Caco-2 (cell line): ENCODE measurements at places on chromosomes 13 and 19.

DNA sequence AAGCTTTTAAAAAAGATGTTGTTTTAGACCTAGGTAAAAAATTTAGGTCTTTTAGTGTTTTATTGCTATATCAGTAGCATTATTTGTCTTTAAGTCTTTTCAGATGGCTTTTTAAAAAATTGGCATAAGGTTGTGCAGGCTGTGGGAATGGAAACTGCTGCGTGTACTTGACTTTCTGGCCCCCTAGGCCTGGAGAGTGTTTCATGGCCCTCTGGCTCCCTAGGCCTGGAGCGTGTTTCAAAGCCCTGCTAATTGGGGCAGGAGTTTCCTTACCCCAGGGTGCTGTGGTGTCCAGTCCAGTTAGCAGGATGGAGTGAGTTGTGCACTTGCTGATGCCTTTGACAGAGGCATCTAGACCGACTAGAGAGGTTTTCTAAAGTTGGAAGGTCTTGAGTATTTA lies 23.8 kb downstream of the PRAM1 start:
- no peak for DNase-seq

DNA sequence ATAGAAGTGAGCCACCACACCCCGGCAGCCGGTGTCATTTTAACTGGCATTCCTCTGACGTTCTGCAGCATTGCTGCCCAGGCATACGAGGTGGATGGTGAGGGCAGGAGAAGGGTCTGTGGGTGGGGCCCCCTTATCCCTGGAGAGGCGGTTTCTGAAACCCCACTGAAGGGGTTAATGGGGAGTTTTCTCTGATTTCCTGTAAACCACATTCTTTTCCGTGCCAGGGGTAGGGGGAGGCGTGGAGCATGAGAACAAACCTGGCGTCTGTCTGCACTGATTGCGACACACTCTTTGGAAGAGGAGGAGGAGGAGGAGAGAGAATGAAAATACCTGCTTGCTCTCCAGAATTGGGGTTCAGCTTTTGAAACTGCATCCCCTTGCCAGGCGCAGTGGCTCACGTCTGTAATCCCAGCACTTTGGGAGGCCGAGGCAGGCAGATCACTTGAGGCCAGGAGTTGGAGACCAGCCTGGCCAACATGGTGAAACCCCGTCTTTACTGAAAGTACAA lies 2.7 kb upstream of the C3 start:
- DNase-seq: no peak

DNA sequence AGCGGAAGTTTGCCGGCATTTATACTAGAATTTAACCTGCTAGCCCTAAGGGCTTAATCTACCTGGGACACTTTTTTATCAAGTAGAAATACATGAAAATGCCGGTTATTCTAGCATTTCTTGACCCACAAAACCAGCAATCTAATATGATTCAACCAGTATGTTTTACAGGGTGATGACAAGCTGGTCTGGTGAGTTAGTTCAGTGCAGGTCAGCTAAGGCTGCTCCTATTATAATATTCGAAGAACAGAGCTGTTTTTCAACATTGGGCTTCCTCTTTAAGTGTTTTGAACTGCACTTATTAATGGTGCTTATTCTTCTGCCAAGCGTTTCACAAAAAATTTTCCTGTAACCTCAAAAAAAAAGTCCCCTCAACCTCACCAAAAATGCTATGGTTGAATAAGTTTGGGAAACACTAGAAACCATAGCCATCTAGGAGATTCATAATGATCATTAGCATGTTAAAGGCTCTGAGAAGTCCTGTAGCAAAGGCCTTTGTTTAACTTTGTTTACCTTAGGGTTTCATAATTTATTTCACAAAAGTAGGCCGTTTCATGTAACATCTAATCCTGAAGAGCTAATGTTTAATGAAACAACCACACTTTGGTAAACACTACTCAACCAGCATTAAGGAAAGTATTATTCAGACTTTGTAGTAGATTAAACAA lies 526.6 kb downstream of the KLF12 start:
- DNase-seq: no peak

DNA sequence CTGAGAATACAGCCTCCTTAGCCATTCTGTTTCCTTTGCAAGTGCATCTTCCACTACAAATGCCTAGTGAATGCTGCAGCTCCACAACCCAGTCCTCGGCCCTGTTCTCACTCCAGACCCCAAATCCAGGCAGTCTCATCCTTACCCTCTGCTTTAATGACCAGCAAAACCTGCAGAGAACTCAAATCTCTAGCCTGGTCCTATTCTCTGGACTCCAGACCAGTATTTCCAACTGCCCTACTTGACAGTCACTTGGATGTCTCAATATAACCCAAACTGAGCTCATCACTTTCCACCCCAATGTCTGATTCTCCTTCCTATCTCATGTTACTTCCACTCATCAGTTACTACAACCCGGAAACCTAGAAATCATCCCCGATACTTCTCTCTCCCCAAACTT lies 2.6 kb upstream of the EBPL start:
- no peak for DNase-seq

GRCh38 chr19:55252760-55253663 lies 5.8 kb downstream of the PPP6R1 start:
- DNase-seq: no peak

- DNase-seq: no peak
Measured at GRCh38 chr19:54105796-54106195, 3.1 kb downstream of the NDUFA3 start.

DNA sequence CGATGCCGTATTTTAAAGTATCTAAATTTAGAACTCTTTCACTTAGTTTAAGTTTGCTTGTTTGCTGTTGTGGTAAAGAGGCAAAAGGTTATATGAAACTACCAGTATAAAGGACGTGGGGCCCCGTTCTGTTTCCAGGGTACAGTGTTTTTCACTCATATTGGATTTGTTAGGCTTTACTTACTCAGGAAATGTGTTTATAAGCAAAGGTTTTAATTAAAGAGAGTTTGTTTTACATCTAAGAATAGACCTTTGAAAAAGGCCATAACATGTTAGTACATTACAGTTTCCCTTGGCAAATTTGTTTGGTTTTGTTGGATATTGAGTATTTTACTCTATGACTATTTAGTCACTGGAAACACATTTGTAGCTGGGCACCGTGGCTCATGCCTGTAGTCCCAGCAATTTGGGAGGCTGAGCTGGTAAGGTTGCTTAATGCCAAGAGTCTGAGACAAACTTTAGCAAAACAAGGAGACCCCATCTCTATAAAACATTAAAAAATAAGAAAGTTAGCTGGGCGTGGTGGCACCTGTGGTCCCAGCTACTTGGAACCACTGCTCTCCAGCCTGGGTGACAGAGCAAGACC lies 7.1 kb downstream of the DGKH start:
- DNase-seq: no peak

GRCh38 chr13:72851678-72852014 lies 69.7 kb downstream of the PIBF1 start:
- DNase-seq: no peak

DNA sequence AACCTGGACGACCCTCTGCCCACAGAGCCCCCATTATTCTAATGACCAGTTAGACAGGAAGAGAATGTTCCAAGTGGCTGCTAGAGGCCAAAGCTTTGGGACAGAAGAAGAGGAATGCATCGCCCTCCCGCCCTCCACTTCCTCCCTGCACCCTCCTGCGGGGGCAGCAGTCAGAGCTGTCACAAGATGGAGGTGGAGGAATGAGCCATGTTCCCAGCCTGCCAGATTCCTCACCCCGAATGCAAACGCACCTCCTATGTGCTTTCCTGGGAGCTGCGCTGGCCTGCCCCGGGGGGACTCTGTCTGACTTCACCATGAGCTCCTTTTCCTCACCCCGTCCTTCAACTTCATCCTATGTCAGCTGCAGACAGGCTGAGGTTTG lies 1.7 kb downstream of the YJEFN3 start:
- DNase-seq: peak; percentile 32

GRCh38 chr13:83761631-83762030 lies 120.6 kb downstream of the SLITRK1 start:
- no peak for DNase-seq

DNA sequence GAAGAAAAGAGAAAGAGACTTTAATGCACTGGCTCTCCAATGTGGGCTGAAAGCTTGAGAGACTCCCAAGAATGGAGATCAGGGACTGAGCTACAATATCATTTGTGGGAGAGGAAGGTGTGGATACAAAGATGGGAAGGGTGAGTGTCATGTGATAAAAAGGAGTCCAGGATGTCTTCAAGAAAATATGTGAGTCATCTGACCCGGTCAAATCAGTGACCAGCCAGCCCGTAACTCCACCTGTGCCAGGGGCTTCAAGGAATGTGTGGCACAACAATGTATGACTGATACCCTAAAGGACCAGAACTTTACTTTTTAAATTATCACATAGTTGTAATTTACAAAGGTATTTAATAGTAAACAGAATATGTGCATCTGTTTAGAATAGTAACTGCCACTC lies 97.2 kb downstream of the DOCK9 start:
- DNase-seq: no peak

- DNase-seq: no peak
Measured at GRCh38 chr19:21585281-21585890, 80.0 kb downstream of the ZNF429 start.

DNA sequence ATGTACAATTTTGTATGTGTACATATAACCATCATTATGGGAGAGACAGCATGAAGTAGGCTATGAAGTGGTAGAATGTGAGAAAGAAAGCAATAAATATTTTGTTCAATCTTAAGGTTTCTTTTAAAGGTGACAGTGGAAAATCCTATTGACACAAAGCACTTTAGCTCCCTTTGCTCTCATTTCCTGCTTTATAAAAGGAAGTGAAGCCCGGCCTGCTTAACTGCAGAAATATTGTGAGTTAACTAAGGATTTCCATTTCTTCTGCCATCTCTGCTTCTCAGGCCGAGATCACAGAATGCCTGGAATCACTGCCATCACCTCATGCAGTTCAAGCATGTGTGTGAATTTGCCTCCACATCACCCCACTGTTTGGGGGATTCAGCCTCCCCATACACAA lies 83.5 kb downstream of the FRY start:
- DNase-seq: no peak

- no peak for DNase-seq
Measured at GRCh38 chr13:60494296-60494695, 97.3 kb downstream of the TDRD3 start.

DNA sequence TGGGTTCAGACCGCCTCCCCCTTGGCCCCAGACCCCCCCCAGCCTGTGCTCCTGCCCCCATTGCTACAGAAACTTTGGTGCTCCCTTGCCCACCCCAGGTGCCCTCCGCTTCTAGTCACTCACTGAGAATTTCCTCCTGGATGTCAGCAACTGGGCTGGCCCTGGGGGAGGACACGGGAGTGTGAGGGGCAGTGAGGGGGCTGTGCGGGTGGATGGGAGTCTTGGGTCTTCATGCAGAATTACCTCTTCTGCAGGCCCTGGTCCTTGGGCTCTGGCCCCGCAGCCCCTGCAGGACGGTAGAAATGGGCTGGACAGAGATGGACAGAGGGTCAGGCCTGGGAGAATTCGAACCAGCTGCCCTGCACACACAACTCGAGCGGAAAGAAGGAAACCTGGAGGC lies 4.8 kb downstream of the LILRB5 start:
- no peak for DNase-seq

DNA sequence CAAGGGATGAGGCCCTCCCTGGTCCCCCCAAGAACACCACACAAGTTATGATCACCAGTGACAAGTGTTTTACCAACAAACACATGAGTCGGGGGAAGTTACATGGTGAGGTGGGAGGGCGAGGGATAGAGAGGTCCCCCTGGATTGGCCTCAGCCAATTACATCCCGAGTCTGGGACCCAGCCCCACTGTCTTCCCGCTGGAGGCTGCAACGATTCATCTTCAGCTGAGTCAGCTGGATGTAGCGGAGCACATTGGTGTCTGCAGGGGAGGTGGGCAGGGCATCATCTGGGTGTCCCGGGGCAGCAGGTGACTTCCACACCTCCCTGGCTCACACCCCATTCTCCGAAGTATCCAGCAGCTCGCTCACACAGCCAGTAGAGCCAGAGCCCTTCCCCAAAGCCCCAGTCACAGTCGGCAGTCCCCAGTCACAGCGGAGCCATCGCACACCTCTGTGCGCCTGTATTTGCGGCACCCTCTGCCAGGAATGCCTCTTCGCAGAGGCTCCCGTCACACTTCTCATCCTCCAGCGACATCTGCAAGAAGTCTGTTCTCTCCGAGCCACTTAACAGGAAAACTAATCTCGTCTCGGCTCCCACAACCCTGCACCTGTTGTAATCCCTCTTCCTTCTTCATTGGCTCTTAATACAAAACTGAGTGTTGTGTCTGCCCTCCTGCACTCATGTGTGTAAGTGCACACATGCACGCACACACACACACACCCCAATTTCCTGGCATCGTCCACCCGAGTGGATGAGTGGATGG lies 2.0 kb downstream of the TTC9B start:
- DNase-seq: no peak

DNA sequence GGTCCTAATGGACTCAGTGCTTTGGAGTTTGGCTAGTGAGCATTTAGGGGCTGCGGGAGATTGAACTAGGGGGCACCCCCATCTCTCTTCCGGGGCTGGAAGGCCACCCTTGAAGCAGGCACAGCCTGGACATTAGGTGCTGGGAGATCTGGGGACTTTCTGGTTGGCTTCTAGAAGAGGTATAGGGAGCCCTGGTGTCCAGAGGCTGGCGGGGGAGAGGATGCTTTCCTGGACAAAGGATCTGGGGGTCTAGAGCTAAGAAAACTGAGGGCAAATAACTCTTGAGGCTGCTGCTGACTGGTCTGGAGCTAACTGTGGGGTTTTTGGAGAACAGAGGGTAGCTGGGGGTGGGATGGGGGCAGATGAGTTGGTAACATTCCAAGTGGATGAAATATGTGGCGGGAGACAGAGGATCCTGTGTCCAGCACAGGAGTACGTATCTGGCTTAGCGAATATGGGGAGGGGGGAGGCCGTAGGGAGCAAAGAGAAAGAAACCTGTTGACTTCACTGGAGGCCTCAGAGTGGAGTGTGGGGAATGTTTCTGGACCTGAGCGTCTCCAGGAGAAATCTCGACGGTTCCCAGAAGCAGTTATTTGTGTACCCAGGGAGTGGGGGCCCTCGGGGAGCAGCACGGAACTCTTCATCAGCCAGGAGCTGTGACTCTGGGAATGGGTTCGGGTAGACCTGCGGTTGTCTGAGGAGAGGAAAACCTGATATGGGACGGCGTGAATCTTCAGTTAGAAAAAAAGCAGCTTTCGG lies 1.4 kb downstream of the HNRNPUL1 start:
- DNase-seq: no peak

DNA sequence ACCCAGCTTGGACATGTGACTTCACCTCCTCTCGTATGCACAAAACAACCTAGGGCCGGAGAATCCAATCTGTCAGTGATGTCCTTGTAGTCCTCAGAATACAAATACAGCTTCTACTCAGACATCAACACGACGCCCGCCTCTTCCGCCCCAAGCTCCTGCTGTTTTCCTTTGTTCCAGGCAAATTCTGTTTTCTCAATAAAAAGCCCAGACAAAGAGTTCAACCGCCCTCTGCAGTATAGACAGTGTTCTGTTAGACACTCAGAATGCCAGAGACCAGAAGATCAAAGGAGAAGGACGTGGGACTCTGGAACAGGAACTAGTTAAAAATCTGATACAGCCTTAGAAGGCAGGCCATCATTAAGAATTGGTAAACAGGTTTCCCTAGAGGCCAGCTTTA lies 42.0 kb upstream of the GGACT start:
- no peak for DNase-seq

- DNase-seq: peak; percentile 70
Measured at GRCh38 chr13:27770809-27771208, 21.5 kb upstream of the GSX1 start.

- no peak for DNase-seq
Measured at GRCh38 chr13:27853861-27854260, 61.6 kb downstream of the GSX1 start.

GRCh38 chr13:33935969-33936368 lies 118.0 kb downstream of the RFC3 start:
- DNase-seq: no peak

GRCh38 chr19:1020868-1021425 lies at the start of gene TMEM259:
TMEM259 (minus strand) TSS chr19:1021123; CDS start chr19:1020996, 127 bp downstream.
- DNase-seq: peak; percentile 97

- DNase-seq: no peak
Measured at GRCh38 chr19:32863841-32864240, 5.7 kb downstream of the SLC7A9 start.
